ENCODE measurements at places on chromosomes 2 and 18.

- DNase-seq: no peak
These were observed 194.7 kb upstream of the ERBB4 start for GRCh38 chr2:212733273-212733672.

DNA sequence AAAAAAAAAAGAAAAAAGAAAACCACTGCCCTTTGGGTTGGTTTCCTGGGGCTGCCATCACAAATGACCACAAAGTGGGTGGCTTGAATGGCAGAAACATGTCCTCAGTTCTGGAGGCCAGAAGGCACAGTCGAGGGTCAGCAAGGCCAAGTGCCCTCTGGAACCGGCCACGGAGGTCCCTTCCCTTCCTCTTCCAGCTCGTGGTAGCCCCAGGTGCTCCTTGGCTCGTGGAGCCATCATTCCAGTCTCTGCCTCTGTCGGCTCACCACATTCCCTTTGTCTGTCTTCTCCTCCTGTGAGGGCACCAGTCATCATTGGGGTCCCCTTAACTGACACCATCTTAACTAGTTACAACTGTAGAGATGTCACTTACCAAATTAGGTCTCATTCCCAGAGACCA is 8.5 kb upstream of the NFATC1 start:
- peak; percentile 42 for DNase-seq

DNA sequence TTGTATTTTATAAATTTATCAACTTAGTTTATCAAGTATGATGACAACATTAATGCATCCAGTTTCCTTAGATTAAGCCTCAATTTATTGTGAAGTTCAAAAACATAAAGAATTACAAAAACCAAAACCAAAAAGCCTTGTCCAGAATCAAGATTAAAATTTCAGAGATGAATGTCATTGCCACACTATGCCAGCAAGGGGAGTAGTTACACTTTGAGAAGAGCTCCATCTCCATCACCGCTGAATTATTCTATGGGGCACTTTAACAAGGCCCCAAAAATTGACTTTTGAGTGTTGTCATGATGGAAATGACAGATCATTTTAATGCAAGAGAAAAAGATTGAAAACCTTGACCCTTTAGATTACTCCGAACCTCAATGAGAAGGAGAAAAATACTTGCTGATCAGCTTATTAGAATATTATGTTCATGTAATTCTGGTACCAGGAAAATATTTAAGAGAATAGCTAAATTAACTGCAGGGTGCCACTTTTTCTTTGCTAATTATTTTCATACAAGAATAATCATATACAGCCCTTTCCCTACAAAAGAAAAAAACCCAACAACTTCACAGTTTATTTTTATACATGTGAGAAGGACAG is 152.5 kb upstream of the AQP4 start:
- no peak for DNase-seq

- no peak for DNase-seq
These were observed 36.4 kb downstream of the WDSUB1 start for GRCh38 chr2:159249990-159250715.

DNA sequence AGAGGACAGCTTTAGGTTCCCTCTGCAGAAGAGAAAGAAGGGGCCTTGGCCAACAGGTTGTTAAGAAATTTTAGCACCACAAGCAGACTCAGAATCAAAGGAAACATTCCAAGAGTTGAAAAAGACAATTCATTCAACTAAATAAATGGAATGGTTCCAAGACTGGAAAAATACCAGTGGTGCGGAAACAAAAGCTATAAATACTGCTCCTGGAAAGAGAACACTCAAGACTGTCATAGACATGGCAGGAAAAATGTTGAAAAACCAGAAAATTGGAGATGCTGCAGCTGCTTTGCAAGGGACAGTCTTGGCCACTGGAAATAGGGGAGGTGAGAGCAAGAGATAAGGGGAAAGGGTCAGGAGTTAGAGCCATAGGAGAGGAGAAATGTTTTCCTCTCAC is 312.7 kb upstream of the CYRIA start:
- no peak for DNase-seq

GRCh38 chr18:58579561-58580047 is 49.3 kb downstream of the ALPK2 start:
- no peak for DNase-seq

GRCh38 chr2:236548179-236548921 is 21.3 kb upstream of the ACKR3 start:
- DNase-seq: no peak

DNA sequence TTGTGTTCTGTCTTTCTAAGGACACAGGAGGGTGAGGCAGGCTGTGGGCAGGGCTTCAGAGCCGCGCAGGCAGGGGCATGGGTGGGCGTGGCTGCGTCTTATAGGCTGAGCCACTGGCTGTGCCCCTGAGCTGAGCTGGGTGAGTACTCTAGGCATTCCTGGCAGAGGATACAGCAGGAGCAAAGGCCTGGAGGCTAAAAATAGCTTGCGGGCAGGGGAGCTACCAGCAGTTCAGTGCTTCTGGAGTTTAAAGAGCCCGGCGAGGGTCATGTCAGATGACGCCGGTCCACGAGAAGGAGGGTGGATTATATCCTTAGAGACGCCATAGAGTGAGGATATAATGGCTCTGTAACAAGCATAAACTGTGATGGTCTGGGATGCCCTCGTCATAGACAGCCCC is 31.5 kb upstream of the PDIA6 start:
- DNase-seq: no peak

GRCh38 chr2:157221394-157221988 is 36.0 kb upstream of the GALNT5 start:
- no peak for DNase-seq

All from activated CD8-positive, alpha-beta memory T cell treated with anti-CD3 and anti-CD28 coated beads, Interleukin-2, amount 50 U/mL, for 48 hours (primary cell).